ENCODE measurements at places on chromosomes 7 and 10.

GRCh38 chr7:90958647-90959046 lies 305.6 kb upstream of the FZD1 start:
- DNase-seq: no peak

DNA sequence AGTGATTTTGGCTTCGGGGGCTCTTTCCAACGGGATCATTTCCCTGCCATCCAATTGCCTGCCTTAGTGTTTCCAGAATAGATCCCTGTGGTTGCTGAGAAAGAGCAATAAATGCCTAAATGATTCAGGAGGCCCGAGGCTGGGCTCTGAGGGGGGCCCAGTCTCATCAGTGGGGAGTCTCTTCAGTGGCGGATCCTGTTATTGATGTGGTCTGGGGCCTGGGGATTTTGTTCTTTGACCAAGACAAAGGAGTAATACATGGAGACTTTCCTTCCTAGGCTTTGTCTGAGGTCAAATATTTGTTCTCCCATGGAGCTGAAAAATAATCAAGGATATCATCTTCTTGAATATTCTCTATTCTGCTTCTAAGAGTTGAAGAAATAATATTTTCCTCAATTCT lies 40.8 kb downstream of the TAS2R41 start:
- DNase-seq: no peak

DNA sequence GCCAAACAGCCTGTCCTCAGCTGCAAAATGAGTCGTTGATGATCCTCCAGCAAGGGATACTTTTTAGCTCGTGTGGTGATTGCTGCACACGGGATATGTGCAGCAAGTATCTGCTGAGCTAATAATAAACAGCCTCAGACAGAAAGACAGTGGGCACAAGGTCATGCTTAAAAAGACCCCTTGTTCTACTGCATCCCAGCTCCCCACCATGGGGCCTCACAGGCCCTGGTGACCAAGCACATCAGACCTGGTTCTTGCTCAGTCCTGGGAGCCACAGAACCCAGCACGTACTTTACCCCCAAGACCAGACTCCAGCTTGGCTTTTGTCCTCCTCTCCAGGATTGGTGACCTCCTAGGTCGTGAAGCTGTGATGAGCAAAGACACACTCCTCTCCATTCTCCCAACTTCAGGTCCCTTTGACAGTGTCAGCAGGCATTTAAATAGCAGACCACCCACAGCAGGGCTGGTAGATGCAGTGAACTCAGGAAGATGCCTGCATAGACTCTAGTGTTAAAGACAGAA lies 50.5 kb downstream of the EGFR start:
- no peak for DNase-seq

- no peak for DNase-seq
Measured at GRCh38 chr10:21427804-21428481, 97.5 kb downstream of the SKIDA1 start.

DNA sequence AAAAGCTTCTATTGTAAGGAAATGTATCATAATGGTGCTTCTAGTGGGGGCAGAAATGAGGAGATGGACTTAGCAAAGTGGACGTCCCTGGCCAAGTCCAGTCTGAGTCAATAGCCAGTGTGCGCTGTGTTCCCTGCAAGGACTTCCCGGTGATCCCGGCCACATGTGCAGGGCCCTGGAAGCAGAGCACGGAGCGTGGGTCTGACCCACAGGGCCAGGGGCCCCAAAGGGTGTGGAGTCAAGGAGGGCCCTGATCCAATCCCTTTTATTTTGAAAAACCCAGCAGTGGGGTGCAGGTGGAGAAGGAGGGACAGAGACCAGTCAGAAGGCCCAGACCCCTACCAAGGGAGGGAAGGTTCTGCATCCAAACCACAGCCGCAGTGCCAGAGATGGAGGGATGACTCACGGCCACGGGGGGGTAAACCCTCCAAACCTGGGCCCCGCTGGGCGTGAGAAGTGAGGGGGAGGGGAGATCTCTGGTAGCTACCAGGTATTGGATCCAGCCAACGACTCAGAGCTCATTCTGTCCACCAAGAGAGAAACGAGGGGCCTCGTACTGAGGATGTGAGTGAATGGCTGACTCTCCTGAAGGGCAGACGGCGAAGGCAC lies 57.2 kb upstream of the VIPR2 start:
- no peak for DNase-seq

DNA sequence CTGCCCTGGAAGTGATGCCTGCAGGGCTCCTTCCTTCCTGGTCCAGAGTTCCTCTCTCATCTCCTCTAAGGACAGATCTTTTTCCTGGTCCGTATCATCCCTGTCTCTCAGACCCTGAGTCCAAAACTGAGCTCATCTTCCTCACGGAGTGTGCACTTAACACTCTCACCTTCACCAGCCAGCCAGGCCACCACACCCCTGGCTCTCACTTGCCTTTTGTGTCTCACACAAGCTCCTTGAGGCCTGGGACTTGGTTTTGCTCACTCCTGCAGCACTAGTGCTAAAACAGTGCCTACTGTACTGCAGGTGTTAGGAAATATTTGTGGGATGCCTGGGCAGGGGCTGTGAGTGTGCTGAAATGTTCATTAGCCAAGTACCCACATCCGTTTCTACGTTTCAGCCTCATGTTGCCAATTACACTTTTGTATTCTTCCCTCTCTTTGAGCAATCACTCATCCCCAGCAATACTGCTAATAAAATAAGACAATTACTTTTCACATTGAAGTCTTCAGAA lies 21.4 kb upstream of the PARP12 start:
- DNase-seq: no peak

DNA sequence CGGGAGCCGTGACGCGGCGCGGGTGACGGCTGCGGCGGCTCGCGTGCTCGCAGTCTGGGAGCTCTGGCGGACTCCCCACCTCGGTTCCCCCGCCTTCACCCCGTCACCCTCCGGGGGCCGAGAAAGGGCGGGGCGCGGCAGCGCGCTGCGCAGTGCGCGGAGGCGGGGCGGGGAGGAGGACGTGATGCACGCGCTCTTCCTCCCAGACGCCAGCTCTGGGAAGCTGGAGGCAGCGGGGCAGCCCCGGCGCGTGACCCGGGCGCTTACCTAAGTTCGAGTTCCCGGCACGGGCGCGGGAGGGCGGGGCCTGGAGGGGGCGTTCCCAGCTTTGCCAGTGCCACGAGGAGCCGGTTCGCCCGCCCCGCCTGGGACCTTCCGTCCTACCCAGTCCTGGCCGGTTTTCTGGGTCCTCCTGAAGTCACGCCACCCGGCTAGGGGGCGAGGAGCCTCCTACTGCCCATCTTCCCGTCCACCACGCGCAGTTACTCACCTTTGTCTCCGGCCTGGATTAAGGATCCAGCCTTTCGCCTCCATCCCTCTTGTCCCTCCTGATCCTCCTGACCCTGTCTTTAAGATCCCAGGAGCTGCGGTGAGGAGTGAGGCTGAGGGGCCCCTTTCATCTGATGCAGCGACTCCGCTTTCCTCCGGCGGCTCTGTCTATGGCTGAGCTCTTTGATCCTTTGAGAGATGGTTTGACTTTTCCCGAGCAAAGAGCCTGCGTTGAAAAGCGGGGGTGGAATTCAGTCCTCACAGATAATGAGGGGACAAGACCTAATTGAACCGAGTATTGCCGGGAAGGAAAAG lies 470 bp upstream of the NAMPT start:
- peak; percentile 100 for DNase-seq

DNA sequence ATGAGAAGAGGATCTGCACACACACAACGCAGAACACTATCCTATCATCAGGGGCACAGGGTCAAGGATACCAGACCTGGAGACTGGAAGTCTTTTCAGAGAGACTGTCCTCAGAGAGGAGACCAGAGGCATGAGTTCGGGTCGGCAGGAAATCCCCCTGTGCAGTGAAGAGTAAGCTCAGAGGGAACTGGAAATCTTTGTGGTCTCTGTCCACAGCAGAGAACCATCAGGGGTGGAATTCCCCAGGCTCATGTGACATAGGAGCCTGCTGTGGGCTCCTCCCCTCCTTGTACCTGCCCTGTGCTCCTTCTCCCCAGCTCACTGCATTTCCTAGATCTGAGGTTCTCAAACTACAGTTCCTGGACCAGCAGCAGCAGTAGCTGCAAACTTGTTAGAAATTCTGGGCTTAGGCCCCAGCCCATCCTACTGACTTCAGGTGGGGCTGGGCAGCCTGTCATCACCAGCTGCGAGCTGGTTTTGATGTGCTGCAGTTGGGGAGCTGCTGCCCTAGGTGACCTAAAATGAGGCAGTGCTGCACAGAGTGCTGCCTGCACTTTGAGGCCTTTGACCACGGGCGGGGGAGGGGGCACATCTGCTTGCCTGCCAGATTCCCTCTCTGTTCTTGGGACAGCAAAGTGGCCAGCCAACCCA lies 2.4 kb downstream of the ZMIZ2 start:
- peak; percentile 34 for DNase-seq

DNA sequence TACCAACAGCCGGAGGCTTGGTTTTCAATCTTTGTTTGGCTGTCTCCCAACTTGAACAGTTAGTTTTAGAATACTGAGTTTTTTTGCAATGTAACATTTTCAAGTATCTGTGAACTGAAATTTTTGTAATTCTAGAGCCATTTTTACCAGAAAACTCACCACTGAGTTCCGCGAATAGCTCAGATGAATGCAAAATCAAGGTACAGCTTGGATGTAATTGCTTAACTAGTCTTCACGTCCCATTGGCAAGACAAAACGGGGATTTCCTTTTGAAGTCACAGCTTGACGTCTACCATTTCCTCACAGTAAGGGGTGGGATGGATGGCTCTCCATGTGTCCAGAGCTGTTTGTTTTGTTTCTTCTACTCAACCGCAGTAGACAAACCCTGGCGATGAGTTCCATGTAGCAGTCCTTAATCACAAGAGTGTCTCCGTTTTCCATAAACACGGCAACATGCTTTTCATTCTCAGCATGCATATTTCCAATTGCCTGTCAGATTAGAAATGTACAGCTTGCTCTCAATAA lies 55.8 kb upstream of the FGFR2 start:
- DNase-seq: no peak

DNA sequence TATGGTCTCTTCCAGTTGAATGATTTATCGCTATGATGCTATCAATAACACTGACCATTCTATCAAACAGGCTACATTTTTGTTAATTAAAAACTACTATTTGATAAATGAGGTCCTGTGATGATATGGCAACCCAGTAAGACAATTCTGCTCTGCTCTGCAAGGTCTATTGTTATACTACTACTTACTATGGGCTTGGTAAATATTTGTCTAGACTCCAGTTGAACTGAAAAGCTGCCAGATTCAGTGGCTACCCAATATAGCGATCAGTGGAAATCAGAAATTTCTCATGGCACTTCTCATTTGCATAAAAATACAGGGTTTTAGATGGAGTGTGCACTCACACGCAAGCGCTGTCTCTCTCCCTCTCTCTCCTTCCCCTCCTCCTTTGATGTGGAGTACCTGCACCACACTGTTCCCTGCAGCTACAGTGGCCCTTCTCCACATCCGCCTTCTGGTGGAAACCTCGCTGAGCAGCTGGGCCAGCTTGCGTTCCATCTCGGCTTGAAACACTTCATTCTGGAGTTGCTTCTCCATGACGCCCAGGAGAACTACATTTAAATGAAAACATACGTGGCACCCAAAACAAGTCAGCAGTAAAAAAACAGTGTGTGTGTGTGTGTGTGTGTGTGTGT lies 77.9 kb downstream of the KIAA1549 start:
- peak; percentile 50 for DNase-seq

- DNase-seq: no peak
Measured at GRCh38 chr7:90853205-90853604, 257.1 kb downstream of the CDK14 start.

- no peak for DNase-seq
Measured at GRCh38 chr7:11875635-11876034, 43.6 kb upstream of the THSD7A start.

DNA sequence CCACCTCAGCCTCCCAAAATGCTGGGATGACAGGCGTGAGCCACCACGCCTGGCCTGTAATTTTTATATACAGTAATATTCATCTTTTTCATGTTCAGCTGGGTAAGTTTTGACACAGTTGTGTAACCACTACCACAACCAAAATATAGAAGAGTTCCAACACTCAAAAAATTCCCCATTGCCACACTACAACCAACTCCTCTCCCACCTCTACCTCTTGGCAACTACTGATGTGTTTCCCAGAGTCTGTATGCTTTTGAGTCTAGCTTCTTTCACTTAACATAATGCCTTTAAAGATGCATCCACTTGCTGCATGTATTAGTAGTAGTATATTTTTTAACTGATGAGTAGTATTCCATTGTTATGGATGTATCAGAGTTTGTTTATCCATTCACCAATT lies 90.7 kb downstream of the SRPK2 start:
- no peak for DNase-seq

- no peak for DNase-seq
Measured at GRCh38 chr7:154907651-154908620, 95.0 kb downstream of the PAXIP1 start.

- DNase-seq: no peak
Measured at GRCh38 chr7:8491106-8491505, 57.7 kb downstream of the NXPH1 start.

DNA sequence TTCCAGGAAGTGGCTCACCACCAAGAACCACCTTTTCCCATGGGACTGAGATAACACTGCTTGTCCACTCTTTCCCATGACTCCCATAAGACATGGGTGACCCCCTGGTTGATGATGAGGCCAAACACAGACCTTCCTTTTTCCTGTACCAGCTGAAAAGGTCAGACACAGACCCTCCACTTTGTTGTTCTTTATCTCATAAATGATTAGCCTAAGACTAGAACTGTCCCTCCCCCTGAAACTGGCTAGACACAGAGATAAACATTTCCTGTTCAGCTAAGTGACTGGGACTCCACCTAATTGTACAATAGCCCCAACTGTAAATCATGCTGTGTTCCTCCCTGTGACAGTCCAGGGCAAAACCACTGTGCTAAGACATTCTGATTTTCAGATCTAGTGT lies 8.2 kb upstream of the NRG3 start:
- no peak for DNase-seq

- no peak for DNase-seq
Measured at GRCh38 chr10:132007681-132008080, 26.0 kb upstream of the BNIP3 start.

DNA sequence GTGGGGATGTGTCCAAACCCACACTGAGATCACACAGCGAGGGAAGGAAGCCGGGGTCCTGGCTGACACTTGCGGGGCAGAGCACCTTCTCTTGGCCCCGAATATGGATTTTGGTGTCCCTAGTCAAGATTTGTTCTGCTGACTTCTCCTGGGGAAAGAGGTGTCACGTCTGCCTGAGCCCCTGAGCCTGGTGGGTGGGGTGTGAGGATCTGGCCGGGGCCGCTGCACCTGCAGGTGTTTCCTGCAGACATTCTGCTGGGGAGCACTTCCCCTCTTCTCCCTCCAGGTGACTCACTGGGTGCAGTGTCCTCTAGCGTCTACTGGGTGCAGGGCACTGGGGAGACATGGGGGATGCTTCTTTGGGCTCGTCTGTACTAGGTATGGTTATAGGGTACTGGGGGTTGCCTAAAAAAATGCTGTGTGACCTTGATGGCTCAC lies 99.2 kb downstream of the GRK5 start:
- DNase-seq: peak; percentile 55

DNA sequence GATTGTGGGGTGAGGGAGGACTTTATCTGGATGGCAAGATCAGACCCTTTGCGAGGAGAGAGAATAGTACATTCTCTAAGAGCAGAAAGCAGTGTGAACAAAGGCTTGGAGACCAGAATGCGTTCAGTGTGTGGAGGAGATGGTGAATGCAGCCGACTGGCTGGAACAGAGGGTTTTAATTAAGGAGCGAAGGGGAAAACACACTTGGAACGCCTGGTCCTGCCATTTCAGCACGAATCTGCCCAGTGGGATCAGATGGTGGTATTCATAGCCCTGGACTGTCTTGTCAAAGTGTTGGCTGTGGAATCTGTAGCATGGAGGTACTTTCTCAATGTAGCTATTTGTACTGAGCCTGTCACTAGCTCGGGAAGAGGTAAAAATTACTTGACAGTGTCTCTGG lies 260.9 kb downstream of the SLC25A13 start:
- DNase-seq: no peak
